ENCODE measurements at places on chromosomes 13 and 19.

DNA sequence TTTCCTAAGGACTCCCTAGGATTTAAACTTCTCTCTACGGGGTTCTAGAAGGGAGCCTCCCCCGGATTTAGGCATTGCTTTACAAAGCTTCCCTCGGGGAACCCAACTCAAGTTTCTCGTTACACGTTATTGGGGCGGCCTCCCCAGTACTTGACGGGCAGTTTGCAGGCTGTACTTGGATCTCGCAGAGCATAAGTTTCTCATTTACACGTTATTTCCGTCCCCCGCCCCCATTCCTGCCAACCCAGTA is 584 bp downstream of the SMG9 start:
- no peak for DNase-seq

GRCh38 chr13:94712287-94712811 is at the start of gene SOX21:
Gene SOX21, minus strand, starts transcription at chr13:94712545. Its CDS starts 496 bp downstream, at chr13:94712049.
- peak; percentile 58 for DNase-seq

DNA sequence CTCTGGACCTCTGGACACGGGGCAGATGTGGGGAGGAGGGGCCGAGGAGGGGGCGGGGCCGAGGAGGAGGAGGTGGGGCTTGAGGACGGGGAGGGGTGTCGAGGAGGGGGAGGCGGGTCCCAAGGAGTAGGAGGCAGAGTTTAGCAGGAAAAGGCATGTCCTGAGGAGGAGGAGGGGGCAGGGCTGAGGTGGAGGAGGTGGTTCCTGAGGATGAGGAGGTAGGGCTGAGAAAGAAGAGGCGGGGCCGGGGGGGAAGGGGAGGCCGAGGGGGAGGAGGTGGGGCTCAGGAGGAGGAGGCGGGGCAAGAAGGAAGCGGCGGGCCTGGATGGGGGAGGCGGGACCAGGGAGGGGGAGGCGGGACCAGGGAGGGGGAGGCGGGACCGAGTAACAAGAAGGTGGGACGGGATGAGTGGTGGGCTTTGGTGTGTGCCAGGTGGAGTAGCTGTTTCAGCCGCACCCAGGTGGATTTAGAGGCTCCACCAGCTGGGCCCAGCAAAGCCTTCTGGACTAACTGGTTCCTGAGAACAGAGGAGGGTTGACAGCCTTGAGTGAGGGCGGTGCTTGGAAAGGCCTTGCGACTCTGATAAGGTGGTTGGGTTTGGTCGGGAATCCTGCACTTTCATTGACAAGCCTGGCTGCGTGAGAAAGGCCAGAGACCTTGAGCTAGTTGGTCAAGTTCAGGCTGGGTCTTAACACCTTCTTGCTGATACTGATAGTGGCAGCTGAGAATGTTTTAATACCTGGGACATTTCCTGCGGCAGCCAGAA is 7.7 kb downstream of the TECR start:
- peak; percentile 68 for DNase-seq

DNA sequence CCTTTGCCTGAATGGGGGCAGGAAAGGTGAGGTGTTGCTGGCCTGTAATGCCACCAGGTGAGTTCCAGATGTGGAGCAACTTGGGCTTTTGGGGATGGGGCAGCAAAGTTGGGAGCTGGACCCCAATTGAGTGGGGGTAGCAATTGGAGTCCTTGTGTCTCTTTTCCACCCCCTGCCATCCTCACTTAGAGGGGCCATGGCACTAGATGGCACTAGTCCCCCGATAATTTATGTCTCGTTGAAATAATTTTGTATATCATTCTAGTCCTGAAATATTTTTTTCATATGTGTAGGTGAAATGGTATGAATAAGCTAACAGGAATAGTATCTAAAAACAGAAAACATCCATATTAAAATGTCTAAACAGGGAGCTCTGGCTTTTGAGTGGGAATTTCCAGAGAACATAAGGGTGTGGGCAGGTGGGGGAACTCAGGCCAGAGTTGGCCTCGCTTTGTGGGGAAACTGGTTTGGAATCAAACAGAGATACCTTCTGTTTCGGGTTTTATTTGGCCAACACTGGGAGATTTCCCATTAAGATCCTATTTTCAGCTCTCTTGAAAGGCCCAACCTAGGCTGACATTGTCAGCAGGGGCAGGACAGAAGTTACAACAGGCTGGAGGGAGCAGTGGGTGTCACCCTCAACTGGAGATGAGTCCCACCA is 3.4 kb downstream of the ZNF576 start:
- no peak for DNase-seq

- DNase-seq = peak; percentile 16
Observed at GRCh38 chr19:45640849-45641273, 1.7 kb upstream of the EML2 start.

- no peak for DNase-seq
Observed at GRCh38 chr19:15276620-15277215, 44.5 kb upstream of the EPHX3 start.

- no peak for DNase-seq
Observed at GRCh38 chr13:34159946-34160345, 342.0 kb downstream of the RFC3 start.

GRCh38 chr13:57740719-57741118 is 109.2 kb downstream of the PCDH17 start:
- DNase-seq = no peak

DNA sequence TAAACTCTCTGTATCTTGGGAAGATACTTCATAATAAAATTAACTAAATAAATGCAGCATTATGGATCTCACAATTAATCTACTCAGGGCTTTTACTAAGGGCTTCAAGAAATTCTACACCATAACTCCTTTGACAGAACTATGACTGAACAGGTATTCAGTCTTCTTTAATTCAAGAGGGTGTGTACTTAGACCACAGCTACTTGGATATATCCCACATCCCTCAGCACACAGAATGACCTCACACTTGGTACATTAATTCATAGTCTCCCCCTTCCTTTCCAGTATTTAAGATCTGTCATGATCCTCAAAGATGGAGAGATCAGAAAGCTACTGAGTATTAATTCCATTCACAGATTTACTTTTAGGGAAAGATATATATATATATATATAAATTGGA is 11.6 kb downstream of the DIAPH3 start:
- DNase-seq = no peak

DNA sequence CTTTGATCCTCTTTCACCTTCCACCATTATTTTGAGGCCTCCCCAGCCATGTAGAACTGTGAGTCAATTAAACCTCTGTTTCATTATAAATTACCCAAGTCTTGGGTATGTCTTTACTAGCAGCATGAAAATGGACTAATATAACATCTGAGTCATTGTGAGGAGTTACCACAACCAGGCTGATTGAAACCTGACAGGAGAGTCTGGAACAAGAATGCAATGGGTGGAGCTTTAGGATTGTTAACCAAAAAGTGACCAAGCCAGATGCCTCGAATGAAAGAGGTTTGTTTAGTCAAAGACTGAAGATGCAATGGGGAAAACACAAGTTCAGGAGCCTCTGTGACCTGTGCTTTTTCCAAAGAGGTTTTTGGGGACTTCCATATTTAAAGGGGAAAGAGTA is 659.0 kb downstream of the SLITRK6 start:
- no peak for DNase-seq

DNA sequence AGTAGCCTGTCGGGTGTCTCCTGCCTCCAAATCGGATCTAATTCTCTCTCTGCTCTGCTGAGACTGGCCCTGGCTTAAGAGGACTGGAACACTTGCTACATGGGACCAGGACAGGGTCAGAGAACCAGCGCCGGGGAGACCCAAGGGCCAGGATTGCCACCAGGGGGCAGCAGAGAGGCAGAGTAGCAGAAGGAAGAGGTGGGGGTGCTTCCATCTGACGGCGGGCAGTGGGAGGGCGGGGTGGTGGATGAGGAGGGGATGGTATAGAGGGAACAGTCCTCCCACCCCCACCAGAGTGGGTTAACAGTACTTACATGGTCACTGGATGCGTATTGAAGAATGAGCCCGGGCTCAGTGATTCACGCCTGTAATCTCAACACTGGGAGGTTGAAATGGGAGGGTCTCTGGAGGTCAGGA is 11.9 kb downstream of the SELENOW start:
- peak; percentile 89 for DNase-seq

GRCh38 chr19:7674010-7675005 is 2.6 kb upstream of the MCEMP1 start:
- DNase-seq = peak; percentile 82

DNA sequence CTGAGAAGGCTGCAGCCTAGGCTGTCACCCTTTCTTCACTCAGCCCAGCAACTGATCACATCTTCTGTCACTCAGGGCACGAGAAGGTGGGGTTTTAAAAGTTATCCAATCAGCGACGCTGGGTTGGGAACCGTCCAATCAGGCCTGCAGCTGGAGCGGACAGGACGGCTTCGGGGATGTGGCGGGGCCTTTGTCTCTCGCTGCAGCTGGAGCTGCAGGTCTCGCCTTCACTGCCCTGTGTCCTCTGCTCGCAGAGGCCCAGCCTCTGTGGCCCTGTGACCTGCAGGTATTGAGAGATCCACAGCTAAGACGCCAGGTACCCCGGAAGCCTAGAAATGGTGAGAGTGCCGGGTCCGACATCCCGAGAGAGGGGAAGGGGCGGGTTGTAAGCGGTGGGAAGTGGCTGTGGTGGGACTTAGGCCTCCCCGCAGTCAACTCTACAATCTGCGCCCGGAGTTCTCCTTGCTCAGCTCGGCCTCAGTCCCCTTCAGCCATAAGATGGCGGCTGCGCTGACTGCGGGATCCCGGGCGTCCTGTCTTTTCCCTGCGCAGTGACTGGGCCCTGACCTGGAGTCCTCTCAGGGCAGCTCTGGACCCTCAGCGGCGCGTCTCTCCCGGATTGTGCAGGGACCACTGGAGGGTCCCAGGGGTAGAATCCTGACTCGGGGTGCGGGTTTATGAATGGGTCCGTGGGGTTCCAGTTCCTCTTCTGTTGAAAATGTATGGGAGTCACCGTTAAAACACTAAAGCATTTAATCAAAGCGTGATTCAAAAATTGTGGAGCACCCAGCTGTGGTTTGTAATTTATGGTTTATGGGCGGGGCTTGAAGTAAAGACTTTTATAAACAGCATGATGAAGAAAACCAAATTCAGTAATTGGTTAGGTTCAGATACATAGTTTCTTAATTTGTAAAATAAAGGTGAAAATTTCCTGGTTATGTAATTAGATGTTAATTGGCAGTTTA is at the start of gene ZNF714:
Gene ZNF714, plus strand, starts transcription at position 193 of the 965 bp plus-strand sequence. CDS start 16,066 bp downstream, outside the sequence.
- peak; percentile 98 for DNase-seq

DNA sequence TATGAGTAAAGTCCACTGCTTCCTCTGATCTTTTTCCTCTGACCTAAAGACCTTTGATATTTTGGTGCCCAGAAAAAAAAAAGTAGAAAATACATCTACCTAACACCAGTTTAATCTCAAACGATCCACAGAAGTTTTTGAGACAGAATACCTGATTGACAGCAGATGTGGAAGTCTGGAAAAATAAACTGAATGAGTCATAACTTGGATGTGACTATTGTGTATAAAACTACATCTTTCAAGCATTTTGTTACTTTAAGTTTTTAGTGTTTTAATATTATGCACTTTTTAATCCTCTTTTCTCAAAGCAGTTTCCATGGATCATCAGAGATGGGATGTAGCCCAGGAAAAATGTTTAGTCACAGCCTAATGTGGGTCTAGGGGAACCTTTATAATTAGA is 216.1 kb downstream of the SLITRK1 start:
- peak; percentile 54 for DNase-seq

DNA sequence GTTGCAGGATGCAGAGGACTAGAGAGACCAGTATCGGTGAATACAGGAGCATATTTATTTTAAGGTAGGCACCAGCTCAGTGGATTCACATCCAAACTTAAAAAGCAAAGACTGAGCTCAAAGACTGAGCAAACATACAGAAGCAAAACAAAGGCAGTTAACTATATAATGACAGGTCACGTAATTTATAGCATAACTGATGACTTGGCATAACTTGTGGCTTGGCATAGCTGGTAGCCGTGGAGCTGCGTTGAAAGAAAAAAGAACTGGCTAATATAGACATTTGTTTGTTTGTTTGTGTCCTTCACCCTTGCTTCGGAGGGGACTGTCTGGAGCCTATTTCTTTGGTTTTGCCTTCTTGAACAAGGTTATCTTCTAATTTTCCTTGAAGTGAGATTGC is 33.7 kb downstream of the ZNF493 start:
- DNase-seq = no peak

DNA sequence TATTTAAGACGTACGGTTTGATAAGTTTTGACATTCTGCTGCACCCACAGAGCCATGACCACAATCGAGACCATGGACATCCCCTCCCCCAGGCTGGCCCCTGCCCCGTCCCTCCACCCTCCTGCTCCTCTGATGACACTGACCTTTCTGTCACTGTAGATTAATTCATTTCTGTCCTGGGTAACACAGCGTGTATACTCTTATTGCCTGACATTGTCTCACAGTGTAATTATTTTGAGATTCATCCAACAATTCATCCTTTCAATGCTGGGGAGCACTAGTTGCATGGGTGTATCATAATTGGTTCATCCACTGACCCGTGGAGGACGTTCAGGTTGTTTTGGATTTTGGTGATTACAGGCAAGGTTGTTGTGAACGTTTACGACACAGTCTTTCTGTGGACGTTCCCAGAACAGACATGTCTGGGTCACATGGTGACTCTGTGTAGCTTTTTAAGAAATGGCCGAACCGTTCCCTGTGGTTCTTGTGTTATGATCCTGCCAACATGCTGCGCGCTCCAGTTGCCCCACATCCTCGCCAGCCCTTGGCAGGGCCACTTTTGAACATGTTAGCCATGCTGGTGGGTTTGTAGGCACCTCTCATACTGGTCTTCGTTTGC is 41.9 kb downstream of the C13orf46 start:
- DNase-seq = peak; percentile 93

GRCh38 chr19:14048443-14049153 is 13.3 kb downstream of the PALM3 start:
- DNase-seq = no peak

DNA sequence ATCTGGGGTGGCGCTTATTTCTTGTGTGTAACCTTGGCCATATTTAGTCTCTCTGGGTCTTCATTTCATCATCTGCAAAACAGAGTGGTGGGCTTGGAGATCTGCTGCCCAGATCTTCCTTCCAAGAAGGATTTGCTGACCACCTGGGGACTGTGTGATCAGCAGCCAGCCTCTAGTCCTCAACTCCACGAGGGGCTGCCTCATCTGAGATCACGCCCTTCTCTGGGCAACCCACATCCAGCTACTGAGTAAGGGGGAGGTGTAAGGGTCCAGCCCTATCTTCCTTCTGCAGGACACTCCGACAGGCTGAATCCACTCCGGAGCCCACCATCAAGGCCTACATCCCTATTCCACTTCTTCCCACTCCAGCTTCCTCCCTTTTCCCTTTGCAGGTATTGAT is 57.9 kb downstream of the CHST8 start:
- no peak for DNase-seq

- DNase-seq = peak; percentile 27
Observed at GRCh38 chr19:16886305-16886880, 2.4 kb upstream of the F2RL3 start.

DNA sequence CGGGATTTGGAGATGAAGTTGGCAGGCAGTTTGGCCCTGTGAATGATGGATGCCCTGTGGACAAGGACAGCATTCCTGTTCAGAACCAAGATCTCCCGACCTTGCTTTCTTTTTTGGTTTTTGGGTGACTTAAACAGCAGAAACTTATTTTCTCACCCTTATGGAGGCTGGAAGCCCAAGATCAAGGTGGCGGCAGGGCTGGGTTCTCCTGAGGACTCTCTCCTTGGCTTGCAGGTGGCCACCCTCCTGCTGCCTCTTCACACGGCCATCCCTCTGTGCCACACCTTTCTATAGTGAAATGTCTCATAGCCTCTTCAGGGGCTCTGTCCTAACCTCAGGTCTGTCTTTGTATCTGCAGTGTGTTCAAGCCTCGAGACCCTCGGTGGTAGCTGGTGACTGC is 14.0 kb downstream of the ZNF333 start:
- no peak for DNase-seq
